ENCODE measurements at places on chromosomes 6 and 20.
A peak's percentile ranks its signal among the peaks of the same experiment; 100 is the strongest.

DNA sequence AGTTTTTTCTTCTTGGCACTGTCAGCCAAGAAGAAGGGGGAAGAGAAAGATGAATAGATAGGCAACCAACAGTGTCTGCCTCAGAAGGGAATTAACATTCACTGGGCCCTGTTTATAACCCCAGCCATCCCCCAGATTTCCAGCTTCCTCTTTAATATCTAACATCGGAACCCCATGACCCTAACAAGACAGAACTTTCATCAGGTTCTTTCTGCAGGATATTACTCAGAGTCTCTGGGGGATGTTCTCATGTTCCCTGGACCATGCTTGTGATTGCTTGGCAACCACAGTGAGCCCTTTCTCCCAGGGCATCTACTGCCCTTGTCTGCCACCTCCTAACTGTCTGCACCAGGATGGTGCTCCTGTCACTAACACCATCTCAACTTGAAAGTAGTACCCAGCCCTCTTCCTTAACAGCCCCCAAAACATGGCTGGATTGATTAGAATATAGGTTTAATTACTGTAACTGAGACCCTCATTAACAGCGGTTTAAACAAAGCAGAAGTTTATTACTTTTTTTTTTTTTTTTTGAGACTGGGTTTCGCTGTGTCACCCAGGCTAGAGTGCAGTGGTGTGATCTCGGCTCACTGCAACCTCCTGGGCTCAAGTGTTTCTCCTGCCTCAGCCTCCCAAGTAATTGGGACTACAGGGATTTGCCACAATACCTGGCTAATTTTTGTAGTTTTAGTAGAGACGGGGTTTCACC is 12.0 kb upstream of the PTPN1 start:
- DNase-seq = no peak

DNA sequence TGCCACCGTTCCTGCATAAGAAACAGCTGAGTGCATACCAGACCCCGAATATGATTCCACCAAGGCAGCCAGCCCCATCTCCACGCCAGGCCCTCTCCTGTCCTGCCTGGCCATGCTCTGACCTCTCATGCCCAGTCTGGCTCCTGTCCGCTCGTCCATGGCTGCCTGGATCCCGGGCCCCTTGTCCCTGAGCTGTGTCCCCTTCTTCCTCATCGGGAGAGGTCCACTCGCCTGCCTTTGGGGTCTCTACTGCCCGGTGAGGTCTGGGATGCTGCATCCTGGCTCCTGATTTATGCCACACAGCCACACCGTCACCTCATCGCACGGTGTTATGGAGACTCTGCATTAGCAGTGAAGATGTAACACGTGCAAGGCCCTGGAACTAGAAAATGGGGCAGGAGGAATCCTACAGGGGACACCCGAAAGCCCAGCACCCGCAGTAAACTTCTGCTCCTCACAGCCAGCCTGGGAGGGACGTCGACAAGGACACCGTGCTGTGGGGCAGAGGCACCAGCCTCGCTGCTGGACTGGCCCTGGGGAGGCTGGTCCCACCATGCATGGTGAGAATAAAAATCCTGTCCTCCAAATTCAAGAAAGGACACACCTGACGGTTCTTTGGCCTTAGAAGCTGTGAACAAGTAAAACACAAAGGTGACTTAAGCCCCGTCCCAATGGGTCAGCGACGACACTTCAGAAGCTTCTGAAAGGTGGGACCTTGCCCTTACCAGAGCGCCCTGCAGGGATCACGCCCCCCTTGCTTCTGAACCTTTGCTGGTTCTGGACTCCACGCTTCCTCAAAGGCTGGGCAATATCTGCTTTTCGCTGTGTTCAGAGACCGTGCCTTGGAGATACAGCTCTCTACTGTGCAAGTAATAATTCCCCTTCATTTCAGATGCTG is 103.0 kb downstream of the DLL1 start:
- peak; percentile 4 for DNase-seq

- DNase-seq = no peak
Measured at GRCh38 chr20:4322499-4322898, 307.1 kb upstream of the RNF24 start.

DNA sequence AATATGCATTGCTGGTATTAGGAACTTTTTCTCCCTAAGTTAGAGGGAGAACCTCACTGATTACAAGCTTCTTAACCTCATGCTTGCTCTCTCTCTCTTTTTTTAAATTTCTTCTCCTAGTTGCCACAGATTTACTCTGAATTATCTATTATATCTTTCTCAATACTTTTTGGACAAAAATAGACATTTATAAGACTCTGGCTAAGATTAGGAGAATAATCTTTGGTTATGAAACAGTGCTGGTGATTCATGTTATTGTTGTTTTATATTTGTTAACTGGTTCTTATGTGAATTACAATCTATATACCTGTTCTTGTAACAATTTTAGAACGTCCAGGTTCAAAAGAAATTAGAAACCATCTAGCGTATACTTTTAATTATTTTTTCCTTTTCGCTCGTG is 187.8 kb downstream of the OGFRL1 start:
- DNase-seq = no peak

DNA sequence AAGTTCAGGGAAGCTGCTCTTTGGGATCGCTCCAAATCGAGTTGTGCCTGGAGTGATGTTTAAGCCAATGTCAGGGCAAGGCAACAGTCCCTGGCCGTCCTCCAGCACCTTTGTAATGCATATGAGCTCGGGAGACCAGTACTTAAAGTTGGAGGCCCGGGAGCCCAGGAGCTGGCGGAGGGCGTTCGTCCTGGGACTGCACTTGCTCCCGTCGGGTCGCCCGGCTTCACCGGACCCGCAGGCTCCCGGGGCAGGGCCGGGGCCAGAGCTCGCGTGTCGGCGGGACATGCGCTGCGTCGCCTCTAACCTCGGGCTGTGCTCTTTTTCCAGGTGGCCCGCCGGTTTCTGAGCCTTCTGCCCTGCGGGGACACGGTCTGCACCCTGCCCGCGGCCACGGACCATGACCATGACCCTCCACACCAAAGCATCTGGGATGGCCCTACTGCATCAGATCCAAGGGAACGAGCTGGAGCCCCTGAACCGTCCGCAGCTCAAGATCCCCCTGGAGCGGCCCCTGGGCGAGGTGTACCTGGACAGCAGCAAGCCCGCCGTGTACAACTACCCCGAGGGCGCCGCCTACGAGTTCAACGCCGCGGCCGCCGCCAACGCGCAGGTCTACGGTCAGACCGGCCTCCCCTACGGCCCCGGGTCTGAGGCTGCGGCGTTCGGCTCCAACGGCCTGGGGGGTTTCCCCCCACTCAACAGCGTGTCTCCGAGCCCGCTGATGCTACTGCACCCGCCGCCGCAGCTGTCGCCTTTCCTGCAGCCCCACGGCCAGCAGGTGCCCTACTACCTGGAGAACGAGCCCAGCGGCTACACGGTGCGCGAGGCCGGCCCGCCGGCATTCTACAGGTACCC is at the start of gene ESR1:
Gene ESR1 (plus strand): TSS at position 170 of the 858 bp plus-strand sequence. CDS start 231 bp downstream, at position 401.
- DNase-seq = peak; percentile 20

GRCh38 chr6:36201612-36202011 is 5.1 kb downstream of the BRPF3 start:
- DNase-seq = no peak

Data from pancreas (tissue), 10 donors.